ENCODE measurements at places on chromosomes 13 and 19.

DNA sequence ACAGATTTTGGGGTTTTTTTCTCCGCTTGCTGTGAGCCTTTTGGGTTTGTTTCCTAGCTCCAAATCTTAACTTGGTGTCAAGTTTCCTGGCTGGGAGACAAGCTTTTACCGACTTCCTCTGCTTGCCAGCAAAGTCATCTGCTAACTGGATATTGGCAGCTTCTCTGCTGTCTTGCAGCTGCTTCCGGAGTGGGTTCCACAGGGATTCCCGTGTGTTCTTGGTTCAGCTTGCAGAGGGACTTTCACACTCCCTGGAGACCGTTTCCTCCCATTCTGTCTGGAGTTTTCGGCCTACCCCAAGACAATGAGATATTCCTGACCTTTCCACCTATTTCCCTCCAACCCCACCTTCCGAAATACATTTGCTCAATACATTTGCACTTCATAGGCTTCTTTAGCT is 2.2 kb upstream of the COLGALT1 start:
- DNase-seq: peak; percentile 90

DNA sequence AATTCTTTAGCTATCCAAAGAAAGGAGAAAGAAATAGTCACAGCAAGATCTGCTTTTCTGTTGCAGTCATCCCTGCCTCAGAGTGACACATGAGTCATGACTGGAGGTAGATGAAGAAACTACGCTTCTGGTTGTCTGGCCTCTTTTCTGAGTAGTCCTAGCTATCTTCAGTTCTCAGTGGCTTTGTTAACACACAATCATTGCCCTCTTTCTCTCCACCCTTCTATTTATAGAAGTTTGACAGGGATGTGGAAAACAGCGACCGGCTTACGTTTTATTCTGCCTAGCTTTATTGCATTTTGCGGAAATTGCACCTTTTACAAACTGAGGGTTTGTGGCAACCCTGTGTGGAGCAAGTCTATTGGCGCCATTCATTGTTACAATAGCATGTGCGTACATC is 26.7 kb downstream of the SPATA13 start:
- DNase-seq: no peak

GRCh38 chr13:94825507-94825906 is 113.2 kb upstream of the SOX21 start:
- peak; percentile 61 for DNase-seq

GRCh38 chr19:23571175-23571574 is 115.8 kb downstream of the ZNF675 start:
- no peak for DNase-seq

GRCh38 chr13:91664039-91664438 is 265.6 kb downstream of the GPC5 start:
- no peak for DNase-seq

DNA sequence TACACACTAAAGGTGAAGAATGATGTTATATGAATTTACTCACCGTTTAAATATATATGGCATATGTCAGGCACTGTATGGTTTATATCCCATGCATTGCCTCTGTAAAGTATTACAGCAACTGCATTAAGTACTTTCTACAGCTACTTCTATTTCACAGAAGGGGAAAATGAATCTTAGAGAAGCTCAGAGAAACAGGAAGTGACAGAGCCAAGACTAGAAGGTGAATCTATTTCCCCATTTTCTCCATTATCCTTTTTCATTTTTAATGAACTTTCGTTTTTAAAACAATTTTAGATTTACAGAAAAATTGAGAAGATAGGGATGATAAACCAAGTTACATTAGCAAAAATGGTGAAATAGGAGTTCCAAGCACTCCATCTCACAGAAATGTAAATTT is 863.3 kb downstream of the UQCRFS1 start:
- no peak for DNase-seq

DNA sequence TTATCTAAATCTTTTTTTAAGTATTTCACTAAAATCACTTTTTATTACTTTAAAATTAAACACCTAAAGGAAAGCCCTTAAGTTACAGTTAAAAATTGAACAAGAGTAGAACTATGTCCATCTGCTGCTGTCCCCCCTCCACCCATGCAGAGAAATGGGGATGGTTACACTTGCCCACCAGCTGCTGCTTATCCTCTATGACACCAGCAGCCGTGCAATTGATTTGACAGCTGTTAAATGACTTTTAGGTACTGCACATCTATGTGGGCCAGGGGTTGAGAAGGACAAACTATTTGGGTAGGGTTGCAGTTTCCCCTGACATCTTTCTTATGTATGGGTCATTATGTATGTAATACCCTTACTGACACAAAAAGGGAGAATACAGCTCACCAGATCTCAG is 77.2 kb downstream of the TBC1D4 start:
- DNase-seq: no peak

DNA sequence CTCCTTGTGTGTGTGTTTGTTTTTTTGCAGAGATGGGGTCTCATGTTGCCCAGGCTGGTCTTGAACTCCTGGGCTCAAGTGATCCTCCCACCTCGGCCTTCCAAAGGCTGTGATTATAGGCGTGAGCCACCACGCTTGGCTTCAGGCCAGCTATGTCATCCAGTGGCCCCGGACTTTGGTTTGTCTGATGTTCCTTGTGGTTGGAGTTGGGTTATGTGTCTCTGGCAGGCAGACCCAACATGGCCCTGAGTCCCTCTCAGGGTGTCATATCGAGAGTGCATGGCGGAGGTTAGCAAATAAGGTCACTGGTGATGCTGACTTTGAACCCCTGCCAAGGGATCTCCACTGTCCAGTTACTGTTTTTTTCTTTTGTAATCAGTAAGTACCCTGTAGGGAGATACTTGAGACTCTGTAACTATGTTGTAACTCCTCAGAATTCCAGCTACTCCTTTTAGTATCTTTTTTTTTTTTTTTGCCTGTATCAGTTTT is 37.3 kb downstream of the SMARCA4 start:
- DNase-seq: peak; percentile 38

- no peak for DNase-seq
These were observed 37.6 kb upstream of the NANOS3 start for GRCh38 chr19:13839130-13839937.

DNA sequence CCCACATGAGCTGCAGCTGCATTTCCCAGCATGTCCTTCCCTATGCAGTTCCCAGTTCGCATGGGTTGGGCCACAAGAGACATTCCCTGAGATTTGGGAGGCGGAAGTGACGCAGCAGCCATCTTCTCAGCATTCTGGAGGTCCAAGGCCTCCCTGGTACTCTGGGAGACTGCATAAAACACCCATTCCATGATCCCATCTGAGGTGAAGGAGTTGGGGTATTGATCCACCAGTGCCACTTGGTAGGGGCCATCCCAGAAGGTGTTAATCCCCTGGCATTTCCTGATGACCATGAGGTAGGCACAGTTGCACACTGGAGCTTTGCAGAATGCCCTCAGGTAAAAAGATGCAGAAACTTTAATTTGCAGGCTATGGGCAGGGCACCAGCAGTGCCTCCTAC is 25.4 kb downstream of the POP4 start:
- DNase-seq: no peak

DNA sequence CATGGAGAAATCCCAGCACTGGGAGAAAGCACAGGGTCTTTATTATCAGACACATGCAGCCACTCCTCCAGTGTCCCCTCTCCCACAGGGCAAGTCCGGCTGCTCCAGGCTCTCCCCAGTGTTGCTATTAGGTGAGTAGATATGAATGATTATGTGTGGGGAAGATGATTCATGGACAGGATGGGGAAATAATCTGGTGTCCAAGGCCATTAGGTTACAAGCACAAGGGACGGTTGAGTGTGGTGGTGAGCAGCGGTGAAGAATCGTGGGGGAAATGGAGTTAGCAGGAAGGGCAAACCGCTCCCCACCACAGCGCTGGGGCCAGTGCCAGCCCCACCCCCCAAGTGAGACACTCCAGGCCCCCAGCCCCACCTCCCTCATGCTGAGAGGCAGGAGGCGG is 19.0 kb downstream of the CD177 start:
- DNase-seq: no peak

DNA sequence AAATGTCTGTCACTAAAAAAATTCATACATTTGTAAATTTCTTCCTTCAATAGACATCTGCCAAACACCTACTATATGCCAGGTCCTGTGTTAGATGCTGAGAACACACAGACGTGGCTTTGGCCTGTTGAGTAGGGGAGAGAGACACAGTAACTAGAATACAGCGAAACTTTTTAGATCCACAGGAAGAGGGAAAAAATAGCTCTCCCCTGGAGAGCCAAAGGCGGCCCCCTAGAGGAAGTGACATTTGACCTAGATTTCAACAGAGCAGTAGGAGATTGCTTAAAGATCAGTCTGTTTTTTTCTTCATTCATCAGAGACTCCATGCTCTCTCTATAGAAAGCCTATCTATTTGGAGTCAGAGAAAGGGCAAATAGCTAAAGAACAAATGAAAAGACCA is 11.3 kb downstream of the LCP1 start:
- no peak for DNase-seq

- no peak for DNase-seq
These were observed 56.8 kb upstream of the LATS2 start for GRCh38 chr13:21118180-21118579.

- peak; percentile 40 for DNase-seq
These were observed 61.8 kb downstream of the AKAP11 start for GRCh38 chr13:42333613-42334328.

DNA sequence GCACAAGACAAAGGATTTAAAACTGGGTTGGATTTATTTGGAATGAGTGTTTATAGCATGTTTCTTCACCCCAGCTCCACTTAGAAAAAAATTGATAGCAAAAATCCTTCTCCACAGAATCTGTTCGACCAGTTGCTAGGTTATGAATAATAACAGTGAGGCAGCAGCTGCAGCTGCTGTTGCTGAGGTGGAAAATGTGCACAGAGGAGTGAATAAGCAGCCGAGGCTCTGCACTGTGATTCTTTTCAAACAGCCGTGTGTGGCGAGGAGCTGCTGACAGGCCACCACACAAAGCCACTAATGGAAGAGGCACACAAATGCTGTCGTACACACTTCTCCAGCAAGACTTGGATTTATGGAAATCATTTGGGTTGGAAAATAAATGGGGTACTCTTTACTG is 6.4 kb upstream of the RASL11A start:
- peak; percentile 26 for DNase-seq

GRCh38 chr19:50340331-50340730 is 11.2 kb upstream of the KCNC3 start:
- no peak for DNase-seq

GRCh38 chr13:71378961-71379905 is 487.8 kb downstream of the DACH1 start:
- DNase-seq: peak; percentile 10
